Type B pancreatic cell (in vitro differentiated cells): ENCODE measurements at places on chromosomes 5 and 9. TPM values are rescaled to one million over a fixed set of nuclear protein-coding genes. Genes with fewer than 3 reads are reported as not detected.

- no peak for DNase-seq
- no peaks in the 10 kb centered on the region for H3K27me3 ChIP-seq
- no peak overlapping the region for H3K4me3 ChIP-seq
- H3K36me3 ChIP-seq: peaks cover 12% of the 10 kb centered on the region
Measured at GRCh38 chr9:125146247-125146646, 2.9 kb upstream of the SCAI start.

DNA sequence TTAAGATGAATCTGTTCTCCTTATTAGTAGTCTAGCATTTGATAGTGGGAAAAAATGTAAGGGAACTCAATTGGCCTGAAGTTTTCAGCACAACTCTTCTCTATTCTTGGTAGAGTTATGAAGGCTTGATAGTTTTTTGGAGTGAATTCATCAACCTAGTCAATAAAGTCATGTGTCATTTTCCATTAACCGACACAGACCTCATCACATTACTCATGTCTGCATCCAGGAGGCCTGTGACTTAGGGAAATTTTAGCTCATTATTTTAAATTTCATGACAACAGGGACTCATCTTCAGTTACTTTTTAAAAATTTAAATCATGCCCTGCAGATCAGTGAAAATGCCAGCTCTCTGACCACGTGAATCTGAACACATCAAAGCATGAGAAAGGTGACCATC is 63.3 kb downstream of the ADAMTS16 start:
- H3K4me3 ChIP-seq: no peak overlapping the region
- no peak overlapping the region for H3K27ac ChIP-seq
- no peaks in the 10 kb centered on the region for H3K27me3 ChIP-seq
- no peaks in the 10 kb centered on the region for H3K4me1 ChIP-seq
- no peak for DNase-seq

The CD72 gene
- total RNA-seq: 1.5 and 2.8 TPM in 2 replicates

The DEPDC1B gene
- total RNA-seq: 14.0 and 29.1 TPM in 2 replicates

- H3K4me1 ChIP-seq: no peaks in the 10 kb centered on the region
- no peak for DNase-seq
- H3K27me3 ChIP-seq: peaks cover 5% of the 10 kb centered on the region
- no peaks in the 10 kb centered on the region for H3K36me3 ChIP-seq
Measured at GRCh38 chr9:121863955-121864354, 212.5 kb downstream of the DAB2IP start.

- no peaks in the 10 kb centered on the region for H3K27me3 ChIP-seq
- no peak for DNase-seq
- no peak overlapping the region for H3K4me3 ChIP-seq
- H3K4me1 ChIP-seq: peaks cover 5% of the 10 kb centered on the region
Measured at GRCh38 chr5:72790186-72790585, 26.3 kb upstream of the TNPO1 start.

GRCh38 chr9:115556432-115556831 is 438.5 kb upstream of the TNC start:
- peaks cover under 1% of the 10 kb centered on the region for H3K4me1 ChIP-seq
- H3K27me3 ChIP-seq: no peaks in the 10 kb centered on the region
- no peak overlapping the region for H3K27ac ChIP-seq
- DNase-seq: no peak
- H3K4me3 ChIP-seq: no peak overlapping the region

GRCh38 chr5:143177263-143177983 is 226.1 kb downstream of the NR3C1 start:
- DNase-seq: no peak
- H3K4me3 ChIP-seq: no peak overlapping the region
- no peak overlapping the region for H3K27ac ChIP-seq
- H3K36me3 ChIP-seq: peaks cover 4% of the 10 kb centered on the region
- H3K4me1 ChIP-seq: peaks cover 11% of the 10 kb centered on the region
